ENCODE measurements at places on chromosomes 2 and 18.

DNA sequence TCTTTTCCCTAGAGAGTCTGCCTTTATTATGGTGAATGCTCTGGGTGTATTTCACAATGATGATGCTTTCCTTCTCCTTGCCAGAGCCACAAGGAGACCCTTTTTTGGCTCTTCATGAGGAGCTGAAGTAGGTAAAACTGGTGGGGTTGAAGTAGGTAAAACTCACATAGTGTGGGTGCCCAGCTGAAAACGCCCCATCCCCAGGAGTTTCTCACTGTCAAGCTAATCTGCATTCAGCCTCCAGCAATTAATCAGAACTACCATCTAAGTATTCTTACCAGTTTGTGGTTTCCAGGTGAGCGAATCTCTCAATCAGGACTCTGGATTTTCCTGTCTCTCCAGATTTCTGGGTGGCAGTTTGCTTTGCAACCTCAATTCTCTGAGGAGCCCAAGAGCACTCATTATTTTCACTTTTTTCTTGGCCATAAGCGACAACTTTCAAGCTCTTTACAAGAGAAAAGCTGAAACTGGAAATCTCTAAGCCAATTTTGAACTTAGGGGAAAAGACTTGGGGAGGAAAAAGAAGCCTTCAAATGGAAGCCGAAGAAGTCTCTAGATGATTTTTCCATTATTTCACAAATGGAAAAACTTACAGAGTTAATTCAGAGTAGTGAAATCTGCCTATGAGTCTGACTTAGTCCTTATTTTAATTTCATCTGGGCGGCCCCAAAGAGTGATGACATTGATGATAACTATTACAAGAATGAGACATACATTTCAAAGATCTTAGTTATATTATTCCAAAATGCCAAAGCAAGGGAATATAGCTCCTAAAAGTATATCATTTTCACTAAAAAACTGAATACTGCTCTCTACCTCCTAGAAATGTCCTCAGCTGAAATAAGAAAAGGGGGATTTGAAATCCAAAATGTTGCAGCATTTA, 121.4 kb upstream of the MAP3K20 start:
- no peak for DNase-seq

GRCh38 chr2:47141520-47141919, 13.6 kb downstream of the STPG4 start:
- no peak for DNase-seq

GRCh38 chr2:111178730-111179405, 58.2 kb downstream of the BCL2L11 start:
- DNase-seq, result no peak

- DNase-seq, result no peak
These were observed 48.2 kb downstream of the ADI1 start for GRCh38 chr2:3470856-3471737.

DNA sequence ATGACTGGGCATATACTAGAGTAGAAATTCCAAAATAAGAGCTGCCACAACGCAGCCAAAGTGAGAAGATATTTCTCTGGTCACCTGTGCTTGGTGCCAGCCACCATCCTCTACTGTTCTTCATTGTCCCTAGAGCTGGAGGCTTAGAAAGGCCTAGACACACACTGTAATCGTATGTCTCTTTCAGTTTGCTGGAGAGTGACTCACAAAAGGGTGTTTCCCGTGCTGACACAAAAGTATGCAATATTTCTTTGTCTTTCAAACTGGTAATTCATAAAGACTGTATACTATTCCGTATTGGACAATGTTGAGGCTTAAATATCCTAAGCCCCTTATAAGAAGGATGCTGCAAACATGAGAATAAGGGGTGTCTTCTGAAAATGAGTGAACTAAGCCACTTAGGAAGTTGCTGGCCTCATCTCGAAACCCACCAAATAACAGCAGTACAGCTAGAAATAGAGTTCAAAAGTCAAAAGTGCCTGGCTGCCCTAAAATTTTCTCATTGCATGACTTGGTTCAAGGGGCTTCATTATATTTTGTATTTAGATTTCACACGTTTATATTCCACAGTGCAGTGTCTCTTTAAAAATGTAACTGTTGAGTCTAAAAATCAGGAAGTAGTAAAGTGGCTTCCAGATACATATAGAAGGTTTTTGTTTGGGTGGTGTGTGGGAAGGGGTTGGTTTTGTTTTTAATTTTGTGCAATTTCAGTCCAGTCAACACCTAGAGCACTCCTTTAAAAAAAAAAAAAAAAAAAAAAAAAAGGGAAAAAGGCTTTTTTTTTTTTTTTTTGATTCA, 601.1 kb downstream of the ARHGAP15 start:
- DNase-seq, result peak; percentile 16

DNA sequence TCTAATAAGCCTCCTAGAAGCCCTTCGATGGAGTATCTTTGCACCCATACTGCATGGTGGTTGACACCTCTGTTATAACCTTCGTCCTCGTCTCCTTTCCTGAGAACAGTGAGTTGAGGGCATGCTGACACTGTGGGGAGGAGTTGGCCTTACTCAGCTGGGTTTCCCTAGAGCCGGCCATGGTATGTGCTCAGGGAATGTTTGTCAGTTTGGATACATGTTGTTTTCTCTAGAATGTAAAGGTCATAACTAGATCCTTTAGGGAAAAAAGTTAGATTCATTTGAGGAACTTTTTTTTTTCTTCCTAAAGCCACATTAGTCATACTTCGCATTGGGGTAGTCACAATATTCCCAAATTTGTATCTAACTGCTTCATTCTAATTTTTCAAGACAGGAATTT, 106.0 kb upstream of the FOSL2 start:
- no peak for DNase-seq

GRCh38 chr18:55425698-55426097, 162.3 kb downstream of the TCF4 start:
- no peak for DNase-seq

Data from activated CD4-positive, alpha-beta T cell treated with anti-CD3 and anti-CD28 coated beads, Interleukin-2, amount 50 U/mL, for 48 hours (primary cell).